ENCODE measurements at places on chromosomes 12 and 14.

DNA sequence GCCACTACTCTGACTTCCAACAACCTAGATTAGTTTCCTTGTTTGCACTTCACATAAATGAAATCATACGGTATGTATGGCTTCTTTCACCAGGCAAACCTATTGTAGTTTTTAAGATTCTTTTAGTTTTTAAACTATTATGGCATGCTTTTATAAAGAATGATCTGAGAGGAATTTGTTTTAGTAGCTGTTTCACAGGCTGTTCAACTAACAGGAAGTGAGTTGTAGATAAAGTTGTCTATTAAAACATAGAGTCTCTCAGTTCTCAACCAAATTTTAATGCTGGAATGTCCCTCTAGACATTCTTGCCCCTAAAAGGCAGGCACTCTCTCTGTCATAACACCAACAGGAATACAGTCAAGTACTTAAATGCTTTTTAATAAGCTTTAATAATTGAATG, 102.7 kb upstream of the DACT1 start:
- peak; percentile 7 for DNase-seq

- peak; percentile 93 for DNase-seq
Measured at GRCh38 chr14:20415782-20416206, 2.5 kb upstream of the TEP1 start.

GRCh38 chr14:105168979-105169507, 467 bp upstream of the JAG2 start:
- DNase-seq, result peak; percentile 66

- no peak for DNase-seq
Measured at GRCh38 chr12:25840678-25841465, 117.6 kb upstream of the RASSF8 start.

DNA sequence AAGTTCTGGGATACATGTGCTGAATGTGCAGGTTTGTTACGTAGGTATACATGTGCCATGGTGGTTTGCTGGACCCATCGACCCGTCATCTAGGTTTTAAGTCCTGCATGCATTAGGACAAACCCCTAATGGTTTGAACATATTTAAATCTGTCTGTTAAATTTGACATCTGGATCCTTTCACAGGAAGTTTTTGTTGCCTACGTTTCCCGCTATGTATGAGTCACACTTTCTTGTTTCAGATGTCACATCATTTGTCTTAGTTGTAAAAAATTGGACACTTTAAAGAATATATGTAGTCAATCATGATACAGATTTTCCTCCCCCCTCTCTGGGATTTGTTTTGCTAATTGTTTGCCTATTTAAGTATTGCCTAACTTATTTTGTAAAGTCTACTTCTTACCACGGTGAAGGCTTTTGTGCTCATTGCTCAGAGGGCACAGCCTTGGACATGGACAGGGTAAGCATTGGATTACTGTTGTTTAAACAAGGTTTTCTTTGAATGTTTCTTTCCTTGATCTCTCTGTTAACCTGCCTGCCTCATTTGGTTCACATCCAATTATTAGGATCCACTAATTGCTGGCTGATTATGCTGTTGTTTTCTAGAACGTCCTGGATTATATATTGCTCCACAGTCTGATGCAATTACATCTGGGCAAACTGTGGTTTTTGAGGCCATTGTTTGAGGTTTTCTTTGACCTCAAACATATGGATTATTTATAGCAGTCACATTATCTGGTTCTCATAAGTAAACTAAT, 1441.4 kb downstream of the AACS start:
- DNase-seq, result no peak

GRCh38 chr12:14284184-14284722, 81.2 kb upstream of the ATF7IP start:
- peak; percentile 32 for DNase-seq

- no peak for DNase-seq
Measured at GRCh38 chr14:71187633-71188356, 280.5 kb downstream of the PCNX1 start.

DNA sequence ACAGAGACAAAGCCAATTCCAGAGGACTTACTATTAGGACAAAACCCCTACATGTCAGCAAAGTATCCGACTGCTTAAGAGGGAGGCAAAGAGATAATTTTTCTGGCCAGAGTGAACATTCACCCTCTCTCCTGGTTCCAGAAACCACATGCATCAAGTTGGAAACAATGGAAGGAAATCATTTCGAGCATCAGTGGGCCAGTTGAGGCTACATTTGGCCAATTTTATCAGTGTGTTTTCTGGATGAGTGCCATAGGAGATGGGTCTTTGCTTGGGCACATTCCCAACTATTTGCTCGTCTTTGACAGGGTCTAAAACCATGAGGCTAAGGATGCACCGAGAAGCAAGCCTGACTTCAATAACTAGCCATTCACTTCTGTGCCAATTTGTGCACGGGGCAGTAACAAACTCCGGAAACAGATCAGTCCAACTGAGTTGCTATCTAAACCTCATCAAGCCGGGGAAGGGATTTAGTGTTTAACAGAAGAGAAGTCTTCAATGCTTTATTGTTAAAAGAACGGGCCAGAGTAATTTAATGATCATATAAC, 17.4 kb downstream of the EGLN3 start:
- DNase-seq, result no peak

DNA sequence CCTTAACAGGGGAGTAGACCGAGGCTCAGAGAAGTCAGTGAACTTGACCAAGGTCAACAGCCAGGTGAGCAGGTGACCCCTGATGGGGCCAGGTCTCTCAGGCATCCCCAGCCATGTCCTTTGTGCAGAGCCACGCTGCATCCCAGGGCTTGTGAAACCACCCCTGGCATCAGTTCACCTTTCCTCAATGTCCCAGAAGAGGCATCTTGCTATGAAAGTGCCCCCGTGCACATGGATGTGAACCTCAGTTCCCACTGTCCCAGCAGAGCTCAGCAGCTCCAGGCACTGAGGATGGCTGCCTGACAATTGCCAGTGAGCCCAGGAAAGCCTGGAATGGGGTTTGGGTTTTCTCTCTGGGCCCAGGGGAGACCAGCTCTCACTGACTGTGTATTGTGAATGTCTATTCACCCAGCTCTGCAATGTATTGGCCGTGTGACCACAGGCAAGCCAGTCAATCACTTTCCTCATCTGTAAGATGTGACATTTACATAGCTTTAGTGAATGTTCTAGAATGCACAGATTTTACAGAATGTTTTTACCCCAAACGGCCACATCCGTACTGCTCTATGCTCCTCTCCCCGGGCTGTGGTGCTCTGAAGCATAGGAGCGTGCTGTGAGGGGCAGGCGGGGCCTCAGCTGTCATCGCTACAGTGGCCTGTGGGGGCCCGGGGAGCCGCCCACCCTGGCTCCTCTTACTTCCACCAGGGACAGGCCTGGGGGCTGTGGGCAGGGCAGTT, 4.9 kb downstream of the CACNA2D4 start:
- no peak for DNase-seq

- DNase-seq, result peak; percentile 16
Measured at GRCh38 chr12:104790296-104791125, 167.6 kb downstream of the SLC41A2 start.

DNA sequence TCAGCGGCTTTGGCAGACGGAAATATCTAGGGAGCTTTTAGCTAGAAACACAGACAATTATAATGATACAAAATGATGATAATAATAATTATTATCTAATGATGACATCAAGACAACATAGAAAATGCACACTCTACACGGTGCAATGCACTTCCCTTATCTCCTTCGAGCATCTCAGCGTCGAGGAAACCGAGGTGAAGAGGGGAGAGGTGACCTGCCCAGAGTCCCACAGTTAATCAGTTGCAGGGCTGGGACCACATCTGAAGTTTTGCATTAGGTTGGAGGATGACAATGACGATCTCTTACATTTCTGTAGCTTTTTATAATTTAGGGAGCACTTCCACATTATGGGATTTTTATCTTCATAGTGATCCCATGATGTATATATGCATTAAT, 130.2 kb downstream of the PAPOLA start:
- DNase-seq, result no peak

- no peak for DNase-seq
Measured at GRCh38 chr14:48874711-48875110, 711.5 kb downstream of the RPS29 start.

DNA sequence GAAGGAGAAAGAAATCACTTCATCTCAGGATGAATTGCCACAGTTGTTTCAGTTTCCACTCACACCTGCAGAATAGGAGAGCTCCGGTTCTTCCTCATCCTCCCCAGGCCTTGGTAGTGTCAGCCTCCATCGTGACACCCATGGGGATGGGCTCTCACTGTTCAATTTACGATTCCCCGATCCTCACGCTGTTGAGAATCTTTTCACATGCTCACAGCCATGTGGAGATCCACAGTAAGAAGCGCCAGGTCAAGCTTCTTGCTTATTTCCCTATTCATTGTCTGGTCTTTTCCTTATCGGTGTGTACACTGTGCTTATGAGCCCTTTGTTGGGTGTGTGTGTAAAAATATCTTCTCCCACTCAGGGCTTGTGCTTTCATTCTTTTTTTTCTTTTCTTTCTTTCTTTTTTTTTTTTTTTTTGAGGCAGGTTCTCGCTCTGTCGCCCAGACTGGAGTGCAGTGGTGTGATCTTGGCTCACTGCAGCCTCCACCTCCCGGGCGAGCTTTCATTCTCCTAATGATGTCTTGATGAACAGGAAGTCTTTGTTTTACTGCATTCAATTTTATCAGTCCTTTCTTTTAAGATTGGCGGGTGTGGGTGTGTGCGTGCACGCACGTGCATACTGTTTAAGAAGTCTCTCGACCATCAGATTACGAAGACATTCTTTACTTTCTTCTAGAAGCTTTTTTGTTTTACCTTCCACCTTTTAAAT, 21.5 kb downstream of the RIN3 start:
- DNase-seq, result no peak

DNA sequence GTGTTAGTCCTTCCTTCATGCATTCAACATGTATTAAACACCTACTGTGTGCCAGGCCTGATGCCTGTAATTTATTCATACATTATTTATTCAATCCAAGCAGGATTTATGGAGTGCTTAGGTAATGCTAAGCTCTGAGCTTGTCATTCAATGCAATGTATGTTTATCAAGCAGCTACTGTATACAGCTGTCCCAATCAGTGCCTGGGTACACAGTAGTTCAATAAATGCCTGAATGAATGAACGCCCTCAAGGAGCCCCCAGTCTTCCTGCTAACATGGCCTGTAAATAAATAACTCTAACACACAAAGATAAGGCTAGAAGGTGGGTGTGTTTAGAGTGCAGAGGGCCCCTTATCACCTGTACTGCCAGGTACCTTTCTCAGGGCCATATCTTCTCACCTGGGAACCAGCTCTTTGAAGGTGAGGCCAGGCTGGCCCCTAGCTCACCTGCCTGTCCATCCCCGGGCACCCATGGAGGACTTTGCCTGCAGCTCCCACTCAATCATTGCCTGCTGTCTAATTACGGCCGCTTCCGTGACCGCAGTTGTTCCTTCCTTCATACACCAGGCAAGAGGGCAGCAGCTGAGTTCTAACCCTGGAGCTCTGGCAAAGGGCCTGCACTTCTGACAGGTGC, 20.0 kb upstream of the KDM2B start:
- no peak for DNase-seq

DNA sequence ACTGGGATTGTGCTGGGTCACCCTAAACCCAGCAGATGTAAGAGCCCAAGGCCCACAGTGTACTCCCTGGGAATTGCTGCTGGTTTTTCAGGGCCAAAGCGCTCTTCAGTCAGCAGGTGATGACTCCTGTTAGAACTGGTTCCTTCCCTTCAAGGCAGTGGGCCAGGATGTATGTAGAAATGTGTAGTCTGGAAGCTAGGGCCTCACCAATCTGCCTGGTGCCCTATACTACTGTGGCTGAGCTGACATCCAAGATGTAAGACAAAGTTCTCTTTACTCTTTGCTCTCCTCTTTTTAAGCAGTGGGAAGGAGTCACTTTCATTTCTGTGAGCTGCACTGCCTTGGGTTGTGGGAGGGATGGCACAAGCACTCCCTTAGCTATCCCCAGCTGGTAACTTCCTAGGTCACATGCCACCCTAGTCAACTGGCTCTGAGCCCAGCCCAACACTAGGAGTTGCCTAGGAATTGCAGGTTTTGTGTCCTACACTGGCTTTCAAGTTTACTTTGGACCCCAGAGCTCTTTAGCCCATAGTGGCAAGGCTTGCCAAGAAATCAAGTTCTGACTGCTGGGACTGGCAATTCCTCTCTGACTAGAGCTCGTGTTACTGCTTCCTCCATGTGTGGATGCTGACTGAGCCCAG, 249.2 kb downstream of the C12orf50 start:
- no peak for DNase-seq

DNA sequence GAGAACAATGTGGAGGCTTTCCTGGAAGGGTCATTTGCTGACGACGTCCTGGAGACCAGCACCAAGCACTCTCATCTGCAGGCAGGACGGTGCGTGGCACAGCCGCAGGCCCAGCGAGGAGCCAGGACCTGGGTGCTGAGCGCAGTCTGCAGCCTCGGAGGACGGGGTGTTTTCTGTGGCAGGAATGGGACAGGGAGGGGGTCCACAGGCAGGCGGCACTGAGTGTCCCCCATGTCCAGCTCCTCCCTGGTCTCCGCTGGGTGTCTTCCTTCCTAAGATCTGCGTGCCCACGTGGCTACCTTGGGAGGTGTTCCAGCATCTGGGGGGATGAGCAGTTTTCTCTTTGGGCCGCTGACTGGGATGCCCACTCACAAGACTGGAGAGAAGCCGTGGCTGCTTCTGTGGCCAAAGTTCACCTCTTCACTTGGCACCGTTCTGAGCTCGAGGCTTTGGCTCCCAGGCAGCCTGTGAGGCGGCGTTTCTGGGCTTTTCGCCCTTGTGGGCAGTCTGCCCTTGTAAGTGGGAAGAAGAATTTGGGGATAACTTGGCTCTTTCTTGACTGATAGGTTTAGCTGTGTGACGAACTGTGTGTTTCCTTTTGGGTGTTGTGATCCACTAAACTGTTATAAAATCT, 72.2 kb downstream of the NOC4L start:
- no peak for DNase-seq

- peak; percentile 51 for DNase-seq
Measured at GRCh38 chr12:46450279-46450748, 77.7 kb upstream of the SLC38A2 start.

GRCh38 chr12:55717011-55718007, 1.5 kb downstream of the BLOC1S1 start:
- DNase-seq, result no peak

DNA sequence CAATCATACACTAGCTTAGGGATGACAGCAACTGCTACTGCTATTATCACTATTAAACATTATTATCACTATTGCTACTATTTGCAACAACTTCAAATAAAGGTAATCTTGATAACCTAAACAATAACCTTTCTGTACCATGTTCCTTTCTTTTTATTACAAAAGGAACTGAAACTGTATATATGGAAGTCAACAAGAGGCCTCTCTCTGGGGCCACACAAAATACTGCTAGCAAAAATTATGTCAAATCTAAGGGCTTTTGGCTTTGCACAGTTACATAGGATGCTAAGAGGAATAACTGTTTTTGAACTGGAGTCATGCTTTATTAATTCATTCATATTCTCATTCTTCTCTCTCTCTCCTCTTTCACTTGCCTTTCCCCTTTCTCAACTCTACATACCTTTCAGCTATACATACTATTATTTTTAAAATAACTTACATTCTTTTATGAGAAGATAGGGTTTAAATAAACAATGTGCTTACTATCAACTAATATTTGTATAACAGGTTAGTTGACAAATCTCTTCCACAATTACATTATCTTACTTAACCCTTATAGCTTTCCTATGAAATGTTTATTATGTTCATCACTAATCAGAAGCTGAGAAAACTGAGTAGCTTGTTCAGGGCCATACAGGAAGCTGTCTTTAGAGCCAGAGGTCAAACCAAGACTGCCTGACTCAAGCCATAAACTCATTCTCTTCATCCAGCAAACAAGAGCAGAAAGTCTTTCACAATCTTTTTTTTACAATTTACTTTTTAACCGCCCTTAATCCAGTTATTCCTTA, 25.7 kb downstream of the SPTSSA start:
- no peak for DNase-seq

GRCh38 chr14:48584031-48584430, 908.6 kb upstream of the MDGA2 start:
- DNase-seq, result no peak

- DNase-seq, result no peak
Measured at GRCh38 chr12:52096332-52097044, 17.0 kb downstream of the SMIM41 start.

Measured in KBM-7 (cell line).